ENCODE measurements at places on chromosomes 6 and 20.

GRCh38 chr20:34452281-34452982 lies 63.8 kb upstream of the DYNLRB1 start:
- no peak for DNase-seq

DNA sequence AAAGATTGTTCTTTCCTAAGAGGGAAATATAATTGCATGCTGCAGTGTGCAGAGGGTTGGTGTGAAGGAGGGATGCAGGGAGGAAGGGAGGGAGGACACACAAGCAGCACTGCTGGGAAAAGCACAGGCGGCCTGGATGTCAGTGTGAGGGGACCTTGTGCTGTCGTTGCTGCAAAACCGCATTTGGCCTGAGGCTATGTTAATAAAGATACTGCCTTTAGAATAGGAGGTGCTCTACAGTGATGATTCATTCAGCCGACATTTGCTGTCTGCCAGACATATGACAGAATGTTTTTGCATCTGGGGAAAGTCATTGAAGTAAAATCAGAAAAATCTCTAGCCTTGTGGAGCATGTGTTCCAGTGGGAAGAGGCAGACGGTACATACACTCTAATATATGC lies 50.5 kb upstream of the TRIM26 start:
- no peak for DNase-seq

DNA sequence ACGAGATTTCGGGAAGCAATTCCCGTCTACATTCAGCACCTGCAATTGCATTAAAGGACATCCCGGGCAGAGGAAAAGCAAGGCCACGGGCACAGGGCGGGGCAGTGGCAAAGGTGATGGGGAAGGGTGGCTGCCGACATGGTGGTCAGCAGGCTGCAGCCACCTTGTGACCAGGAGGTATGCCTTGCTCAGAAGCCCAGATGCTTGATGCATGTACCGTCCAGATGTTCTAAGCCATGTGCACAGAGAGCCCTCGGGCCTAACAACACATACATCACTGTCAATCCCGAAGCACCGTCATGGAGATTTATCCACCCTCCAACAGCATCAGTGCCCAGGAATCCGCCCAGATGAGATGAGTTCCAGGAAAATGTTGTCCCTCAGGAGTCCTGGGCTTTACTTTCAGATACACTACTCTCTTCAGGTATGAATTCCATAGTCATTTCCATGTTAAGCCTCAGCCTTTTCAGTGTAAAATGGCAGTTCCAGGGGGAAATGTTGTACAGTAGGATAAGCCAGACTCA lies 77.8 kb upstream of the FRMD1 start:
- no peak for DNase-seq

- no peak for DNase-seq
These were observed 9.2 kb downstream of the LAMP5 start for GRCh38 chr20:9523636-9524035.

Measured in stimulated activated CD8-positive, alpha-beta memory T cell treated with anti-CD3 and anti-CD28 coated beads, Interleukin-15, amount 100 ng/mL, for 24 hours (primary cell).